ENCODE measurements at places on chromosomes 4 and X. TPM values are rescaled to one million over a fixed set of nuclear protein-coding genes. Genes with fewer than 3 reads are reported as not detected.

MAML3 gene
- 3.2 TPM for total RNA-seq

GAGE12H gene
- total RNA-seq = not detected

SATL1 gene
- not detected for total RNA-seq

CLCN5 gene
- 3.3 TPM for total RNA-seq

TMPRSS11A gene
- 1.4 TPM for total RNA-seq

REELD1 gene
- not detected for total RNA-seq
